ENCODE measurements at places on chromosomes 5 and 9.
A peak's percentile ranks its signal among the peaks of the same experiment; 100 is the strongest.

DNA sequence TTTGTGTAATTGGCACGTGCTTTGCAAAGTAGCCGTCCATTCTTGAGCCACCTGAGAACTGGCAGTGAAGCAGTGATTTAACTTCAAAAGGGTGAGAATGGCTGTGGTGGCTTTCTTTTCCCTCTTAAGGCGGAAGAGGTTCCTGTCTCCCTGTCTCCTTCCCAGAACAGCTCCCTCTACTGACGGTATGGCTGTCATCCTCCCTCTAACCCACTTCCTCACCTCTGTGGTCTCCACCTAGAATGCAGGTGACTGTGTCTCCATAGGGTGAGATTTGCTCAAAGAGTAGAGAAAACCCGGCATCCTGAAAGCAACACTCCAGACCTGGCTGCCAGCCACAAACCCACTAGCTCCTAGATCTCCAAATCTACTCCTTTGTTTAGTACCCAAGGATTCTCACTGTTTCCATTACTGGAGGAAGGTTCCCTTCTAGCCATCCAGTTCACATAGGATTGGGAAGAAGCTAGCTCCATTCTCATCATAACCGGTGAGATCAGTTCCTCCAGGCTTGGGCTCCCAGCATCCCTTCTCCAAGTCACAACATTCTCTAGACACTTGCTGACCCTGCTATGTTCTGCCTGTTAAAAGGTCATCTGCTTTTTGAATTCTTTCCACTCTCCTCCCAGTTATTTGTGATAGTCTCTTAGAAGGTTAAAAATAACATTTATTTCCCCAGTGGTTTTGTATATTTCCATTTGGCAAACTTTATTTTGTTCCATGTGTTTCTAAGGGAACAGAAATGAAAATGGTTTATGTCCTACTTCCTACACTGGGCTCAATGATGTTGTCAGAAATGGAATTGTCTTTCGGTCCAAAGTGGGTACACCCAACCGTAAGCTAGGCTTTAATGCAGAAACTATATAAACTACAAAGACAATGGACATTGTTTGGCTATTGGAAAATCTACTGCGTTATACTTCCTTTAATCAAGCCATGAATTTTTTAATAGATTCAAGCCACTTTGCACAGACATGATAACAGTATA, 269.4 kb downstream of the CWC27 start:
- DNase-seq = peak; percentile 48

- DNase-seq = no peak
Measured at GRCh38 chr5:131441184-131441583, 177.3 kb downstream of the CDC42SE2 start.

GRCh38 chr9:116998305-116998704, 311.2 kb downstream of the TRIM32 start:
- peak; percentile 23 for DNase-seq

- DNase-seq = no peak
Measured at GRCh38 chr9:81902196-81902595, 26.0 kb upstream of the SPATA31D4 start.

Data from NT2/D1 (cell line).